ENCODE measurements at places on chromosomes 5 and 9.

- no peak for DNase-seq
Observed at GRCh38 chr9:83271665-83272071, 208.7 kb upstream of the RASEF start.

DNA sequence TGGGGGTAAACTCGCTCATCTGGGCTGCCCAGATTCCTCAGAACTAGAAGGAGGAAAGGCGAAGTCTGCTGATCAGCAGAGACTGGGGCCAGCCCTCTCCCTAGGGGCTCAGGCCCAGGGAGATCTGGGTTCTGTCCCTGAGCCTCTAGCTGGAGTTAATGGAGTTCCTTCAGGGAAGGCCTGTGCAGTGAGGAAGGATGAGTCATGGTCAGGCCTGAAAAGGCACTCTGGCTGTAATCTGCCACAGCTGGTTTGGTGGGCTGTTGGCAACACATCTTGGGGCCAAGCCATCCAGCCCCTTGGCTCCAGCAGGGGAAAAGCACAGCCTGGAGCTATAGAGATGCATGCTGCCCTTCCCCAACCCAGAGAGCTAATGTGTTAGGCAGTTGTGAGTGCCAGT, 459.6 kb downstream of the PRELID2 start:
- DNase-seq: no peak

- DNase-seq: peak; percentile 8
Observed at GRCh38 chr5:12023614-12024241, 119.5 kb upstream of the CTNND2 start.

DNA sequence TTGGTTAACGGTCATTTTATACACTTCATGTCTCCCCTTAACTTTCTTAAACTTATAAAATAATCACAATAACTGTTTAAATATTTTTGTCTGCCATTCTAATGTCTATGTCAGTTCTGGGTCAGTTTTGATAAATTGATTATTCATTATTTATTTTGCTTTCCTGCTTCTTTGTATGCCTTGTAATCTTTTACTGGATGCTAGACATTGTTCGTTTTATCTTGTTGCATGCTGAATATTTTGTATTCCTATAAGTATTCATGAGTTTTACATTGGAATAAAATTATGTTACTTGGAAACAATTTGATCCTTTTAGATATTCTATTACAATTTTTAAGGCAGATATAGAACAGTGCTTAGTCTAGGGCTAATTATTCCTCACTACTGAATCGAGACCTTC, 952.0 kb downstream of the NR2F1-AS1 start:
- no peak for DNase-seq

GRCh38 chr9:35871545-35871944, 1.3 kb upstream of the OR13J1 start:
- no peak for DNase-seq

GRCh38 chr9:72809586-72809985, 143.3 kb downstream of the ALDH1A1 start:
- no peak for DNase-seq

- DNase-seq: no peak
Observed at GRCh38 chr9:102841376-102841775, 153.8 kb upstream of the CYLC2 start.

DNA sequence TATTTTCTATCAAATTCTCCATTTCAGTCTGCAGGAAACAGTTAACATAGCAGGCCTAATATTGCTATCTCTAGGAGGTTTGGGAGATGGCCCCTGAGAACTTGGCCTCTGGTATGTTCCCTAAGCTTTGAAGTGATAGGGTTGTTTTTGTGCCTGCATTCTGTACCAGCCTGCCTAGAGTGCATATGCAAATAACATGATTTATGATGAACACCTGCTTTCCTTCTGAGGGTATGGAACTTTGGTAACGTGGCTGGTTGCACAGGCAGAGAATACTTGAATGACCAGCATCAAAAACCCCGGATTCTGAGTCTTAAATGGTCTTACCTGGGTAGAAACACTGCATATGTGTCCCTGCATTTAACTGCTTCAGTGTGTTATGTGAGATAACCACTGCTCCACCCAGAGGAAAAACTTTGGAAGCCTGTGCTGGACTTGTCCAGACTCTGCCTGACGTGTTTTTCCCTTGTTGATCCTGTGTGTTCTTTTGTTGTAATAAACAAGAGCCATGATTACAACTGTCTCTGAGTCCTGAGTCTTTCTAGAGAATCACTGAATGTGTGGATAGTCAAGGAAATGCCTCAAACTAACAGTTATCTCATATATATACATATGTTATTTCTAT, 111.3 kb upstream of the ABCA1 start:
- no peak for DNase-seq

- peak; percentile 88 for DNase-seq
Observed at GRCh38 chr9:109012009-109012875, 1.1 kb downstream of the CTNNAL1 start.

- no peak for DNase-seq
Observed at GRCh38 chr5:125928663-125929062, 494.5 kb upstream of the GRAMD2B start.

DNA sequence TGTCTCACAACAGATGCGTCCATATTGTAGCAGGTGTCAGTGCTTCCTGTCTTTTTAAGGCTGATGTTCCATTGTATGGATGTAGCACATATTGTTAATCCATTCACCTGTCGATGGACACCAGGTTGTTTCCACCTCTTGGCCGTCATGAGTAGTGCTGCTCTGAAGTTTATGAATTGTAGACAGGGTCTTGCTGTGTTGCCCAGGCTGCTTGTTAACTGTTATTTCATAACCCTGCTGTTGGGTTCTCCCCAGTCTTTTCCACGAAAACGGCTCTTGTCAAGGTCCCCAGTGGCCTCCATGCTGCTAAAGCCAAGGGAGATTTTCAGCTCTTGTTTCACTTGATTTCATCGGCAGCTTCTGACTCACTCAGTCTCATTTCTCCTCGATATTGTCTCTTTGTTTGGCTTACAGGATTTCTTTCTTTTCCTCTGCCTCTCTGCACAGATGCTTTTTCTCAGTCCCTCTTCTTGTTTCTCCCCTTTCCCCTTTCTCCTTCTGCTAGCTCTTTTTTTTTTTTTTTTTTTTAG, 12.1 kb upstream of the PSD2 start:
- DNase-seq: no peak

DNA sequence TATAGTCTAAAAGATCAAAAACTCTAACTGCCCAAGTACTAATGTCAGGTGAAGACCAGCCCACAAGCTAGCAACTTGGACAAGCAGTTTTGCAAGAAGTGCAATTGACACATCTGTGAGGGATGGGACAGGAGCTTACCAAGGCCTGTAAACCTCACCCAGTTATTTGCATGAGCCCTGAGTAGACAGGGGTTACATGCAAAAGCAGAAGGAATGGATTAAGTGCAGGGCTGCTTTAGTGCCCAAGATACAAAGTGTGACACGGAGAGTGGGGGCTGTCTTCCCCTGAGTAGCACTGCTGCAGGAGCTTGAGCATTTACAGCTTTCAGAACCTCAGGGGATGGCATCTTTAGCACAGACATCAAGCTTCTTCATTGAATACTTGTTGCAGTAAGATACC, 286.7 kb downstream of the ELAVL2 start:
- DNase-seq: no peak

GRCh38 chr5:179209359-179210150, 135.7 kb downstream of the ADAMTS2 start:
- peak; percentile 81 for DNase-seq

DNA sequence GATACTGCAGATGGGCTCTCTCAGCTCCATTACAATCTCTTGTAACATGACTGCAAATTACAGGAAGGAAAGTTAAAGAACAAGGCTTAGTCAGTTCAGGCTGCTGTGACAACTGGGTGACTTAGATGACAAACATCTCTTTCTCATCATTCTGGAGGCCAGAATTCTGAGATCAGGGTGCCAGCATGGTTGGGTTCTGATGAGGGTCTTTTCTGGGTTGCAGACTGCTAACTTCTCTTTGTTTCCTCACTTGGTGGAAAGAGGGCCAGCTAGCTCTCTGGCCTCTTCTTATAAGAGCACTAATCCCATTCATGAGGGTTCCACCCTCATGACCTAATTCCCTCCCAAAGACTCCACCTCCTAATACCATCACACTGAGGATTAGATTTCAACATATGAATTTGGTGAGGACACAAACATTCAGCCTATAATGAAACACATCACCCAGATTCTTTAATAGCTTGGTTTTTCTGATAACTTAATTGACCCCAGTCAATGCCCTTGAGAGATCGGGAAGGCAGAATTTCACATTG, 73.6 kb upstream of the MAMDC2 start:
- no peak for DNase-seq

GRCh38 chr5:157157293-157157891, 8.7 kb downstream of the GARIN3 start:
- DNase-seq: no peak

- DNase-seq: no peak
Observed at GRCh38 chr5:59767681-59768151, 125.8 kb downstream of the PDE4D start.
